ENCODE measurements at places on chromosomes 5 and 9.
A peak's percentile ranks its signal among the peaks of the same experiment; 100 is the strongest.

- DNase-seq: no peak
These were observed 74.6 kb downstream of the USP20 start for GRCh38 chr9:129909851-129910250.

- no peak for DNase-seq
These were observed 45.1 kb upstream of the CDKN2AIPNL start for GRCh38 chr5:134456825-134457224.

- no peak for DNase-seq
These were observed 18.5 kb upstream of the EXOC3 start for GRCh38 chr5:424301-425110.

DNA sequence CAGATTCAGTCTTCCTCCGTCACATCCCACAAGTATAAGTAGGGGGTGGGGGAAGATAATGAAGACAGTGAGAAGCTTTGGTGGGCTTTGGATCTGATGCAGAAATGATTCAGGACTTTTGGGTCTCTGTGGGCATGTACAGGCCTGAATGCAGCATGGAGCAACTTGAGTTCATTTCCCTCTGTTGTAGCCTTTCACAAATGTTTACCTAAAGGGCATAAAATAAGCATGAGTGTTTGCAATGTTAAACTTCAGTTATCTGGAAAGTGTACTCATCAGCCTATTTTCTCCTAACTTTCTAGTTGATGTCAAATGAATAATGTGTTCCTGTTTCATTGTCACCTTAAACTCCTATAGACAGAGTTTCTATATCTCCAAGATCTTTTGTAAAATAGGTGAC lies 39.3 kb downstream of the GARNL3 start:
- DNase-seq: no peak

GRCh38 chr5:56961746-56962145 lies 9.8 kb upstream of the MIER3 start:
- no peak for DNase-seq

GRCh38 chr5:1317921-1318565 lies 23.2 kb upstream of the TERT start:
- no peak for DNase-seq

DNA sequence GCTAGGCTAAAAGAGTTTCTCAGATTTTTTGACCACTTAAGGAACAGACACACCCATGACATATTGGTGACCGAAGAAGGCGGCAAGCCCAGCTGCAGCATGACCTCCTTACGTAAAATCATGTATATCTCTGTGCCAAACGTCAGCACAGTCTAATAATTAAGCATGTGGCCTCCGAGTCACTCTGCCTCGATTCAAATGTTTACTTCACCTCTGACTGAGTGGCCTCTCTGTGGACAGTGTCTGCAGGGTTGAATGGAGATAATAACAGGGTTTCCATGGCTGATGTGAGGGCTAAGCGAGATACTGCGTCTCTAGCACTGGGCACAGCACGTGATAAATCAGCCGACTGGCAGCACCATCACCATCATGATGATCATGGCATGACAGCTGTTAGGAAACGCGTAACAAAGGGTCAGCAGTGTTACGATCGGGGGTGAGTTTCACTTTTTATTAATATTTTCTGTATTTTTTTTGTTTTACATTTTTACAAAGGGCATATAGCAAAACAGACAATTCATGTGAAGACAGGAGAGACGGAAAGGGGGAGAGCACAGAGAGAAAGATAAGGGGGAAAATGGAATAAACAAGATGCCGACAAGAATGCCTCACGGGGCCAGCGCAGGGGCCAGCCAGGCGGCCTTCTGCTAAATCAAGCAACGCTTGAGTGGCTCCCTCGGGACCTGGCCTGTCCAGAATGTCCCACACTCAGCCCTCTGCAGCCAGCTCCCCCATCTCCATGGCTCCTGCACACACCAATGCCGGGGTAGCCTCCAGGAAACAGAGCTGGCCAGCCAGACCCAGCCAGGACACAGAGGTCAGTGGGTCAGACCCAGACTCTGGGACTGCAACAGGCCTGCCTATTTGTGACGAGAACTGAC lies 60.3 kb downstream of the ADAMTS2 start:
- no peak for DNase-seq

DNA sequence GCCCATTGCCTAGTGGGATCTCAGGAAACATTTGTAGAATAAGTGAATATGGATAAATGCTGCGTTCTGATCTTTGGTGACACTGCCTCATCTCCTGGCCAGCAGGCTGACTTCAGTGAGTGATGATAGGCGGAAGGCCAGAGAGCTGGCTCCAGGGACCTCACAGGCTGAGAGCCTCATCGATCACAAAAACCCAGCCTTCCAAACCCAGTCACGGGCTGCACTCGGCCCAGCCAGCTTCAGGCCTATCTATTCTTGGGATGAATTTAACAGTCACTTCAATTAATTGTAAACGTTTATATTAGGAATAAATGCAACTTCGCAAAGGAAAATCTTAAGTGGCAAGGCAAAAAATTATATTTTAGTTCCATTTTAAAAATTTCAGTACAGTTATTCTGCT lies 201.6 kb downstream of the IRX2 start:
- no peak for DNase-seq

DNA sequence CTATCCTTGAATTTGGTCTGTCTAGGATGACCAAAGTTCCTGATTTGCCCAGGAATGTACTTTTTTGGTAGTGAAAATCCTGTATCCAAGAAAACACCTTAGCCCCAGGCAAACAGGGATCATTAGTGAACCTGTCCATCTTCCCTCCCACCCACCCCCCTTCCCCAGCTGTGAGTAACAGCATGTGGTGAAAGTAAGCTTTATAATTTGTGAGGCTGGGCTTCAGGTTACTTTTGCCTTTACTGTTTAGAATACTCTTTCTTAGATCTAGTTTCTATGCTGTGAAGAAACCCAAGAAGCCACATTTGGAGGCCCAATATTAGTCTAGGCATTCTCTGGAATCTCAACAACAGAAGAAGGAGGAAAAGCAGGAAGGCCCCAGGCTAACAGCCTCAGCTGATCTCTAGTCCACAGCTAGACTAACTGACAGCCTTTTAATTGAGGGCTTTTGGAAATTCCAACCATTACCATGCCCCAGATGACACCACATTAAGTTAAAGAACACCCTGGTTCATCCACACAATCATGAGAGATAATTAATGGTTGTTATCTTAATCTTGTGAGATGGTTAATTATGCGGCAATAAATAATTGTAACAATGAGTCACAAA lies 703.0 kb upstream of the NUDT12 start:
- no peak for DNase-seq

DNA sequence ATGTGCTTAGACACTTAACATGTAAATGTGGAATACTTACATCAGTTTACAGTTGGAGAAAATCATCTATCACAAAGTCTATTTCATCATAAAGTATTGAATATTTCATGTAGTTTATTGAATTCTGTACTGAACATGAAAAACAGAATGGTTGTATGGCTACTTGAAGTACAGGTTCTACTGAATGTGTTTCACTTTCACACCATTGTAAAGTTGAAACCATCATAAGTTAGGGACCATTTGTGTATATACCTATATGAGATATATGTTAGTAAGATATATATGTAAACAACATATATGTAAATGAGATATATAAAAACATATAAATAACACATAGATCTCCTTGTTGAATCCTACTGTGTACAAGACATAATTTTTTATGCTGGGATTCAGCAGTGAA lies 63.0 kb upstream of the TAF11L2 start:
- no peak for DNase-seq

DNA sequence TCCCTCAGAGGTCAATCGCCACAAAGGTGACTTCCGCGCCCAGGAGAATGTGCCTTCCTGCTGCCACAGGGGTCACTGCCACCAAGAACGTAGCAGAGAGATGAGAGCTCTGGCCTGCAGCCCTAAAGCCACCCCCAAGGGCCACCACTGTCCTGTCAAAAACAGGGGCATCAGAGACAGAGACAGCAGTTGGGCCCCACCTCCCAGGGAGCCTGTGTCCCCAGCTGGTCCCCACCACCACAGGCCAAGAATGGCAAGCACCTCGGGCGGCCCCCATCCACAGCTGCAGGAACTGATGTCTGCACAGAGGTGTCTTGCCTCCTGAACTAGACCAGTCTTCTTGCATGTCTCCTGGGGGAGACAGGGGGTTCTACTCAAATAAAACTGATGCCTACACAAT lies 5.8 kb downstream of the SPATA31E1 start:
- DNase-seq: no peak

DNA sequence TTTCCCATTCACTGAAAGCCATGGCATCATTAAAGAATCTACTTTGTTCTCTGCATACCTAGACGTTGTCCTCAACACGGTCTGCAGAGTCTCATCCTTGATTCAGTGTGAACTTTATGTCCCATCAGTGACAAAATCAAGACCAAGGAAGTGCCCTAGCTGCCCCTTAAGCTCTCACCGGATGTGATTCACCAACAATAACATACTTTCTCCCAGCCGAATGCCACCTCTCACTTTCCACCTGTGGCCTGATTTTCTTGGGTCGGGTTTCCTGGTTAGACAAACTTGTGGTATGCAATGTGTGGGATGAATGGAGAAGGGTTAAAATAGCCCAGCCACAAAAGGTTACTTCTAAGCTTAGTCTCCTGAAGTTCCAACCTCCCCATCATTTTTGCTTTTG lies 145.3 kb upstream of the PAPPA start:
- DNase-seq: no peak

DNA sequence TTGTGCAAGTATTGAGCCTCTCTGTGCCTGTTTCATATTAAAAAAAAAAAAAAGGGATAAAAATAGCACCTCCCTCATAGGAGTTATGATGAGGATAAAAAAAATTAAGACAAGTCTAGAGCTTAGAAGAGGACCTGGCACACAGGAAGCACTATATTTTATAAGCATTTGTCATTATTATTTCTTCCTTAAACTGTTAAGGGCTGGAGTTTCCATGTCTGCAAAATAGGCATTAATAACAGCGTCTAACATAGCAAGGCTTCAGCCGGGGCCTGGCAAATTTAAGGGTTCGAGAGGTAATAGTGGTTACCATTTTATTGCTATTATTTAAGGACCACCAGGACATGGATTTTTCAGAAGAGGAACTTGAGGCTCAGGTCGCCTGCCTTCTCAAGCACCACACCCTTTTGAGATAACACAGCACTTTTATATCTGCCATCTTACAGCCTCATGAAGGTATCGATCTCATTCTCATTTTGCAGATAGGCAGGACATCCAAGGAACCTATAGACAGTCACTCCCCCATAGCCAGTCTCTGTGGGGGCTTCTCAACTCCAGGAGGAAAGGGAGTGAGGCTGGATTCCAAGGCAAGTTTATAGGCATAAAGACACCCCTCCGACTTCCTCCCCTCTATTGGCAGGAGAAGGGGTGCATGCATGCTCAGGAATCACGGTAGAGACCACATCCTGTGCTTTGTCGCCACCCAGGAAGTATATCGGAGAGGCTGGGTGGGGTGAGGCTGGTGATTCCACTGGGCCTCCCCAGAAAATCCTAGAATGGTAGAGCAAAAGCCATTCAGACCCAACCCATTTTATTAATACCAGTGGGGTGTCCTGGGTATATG lies 2.4 kb downstream of the ANXA6 start:
- DNase-seq: peak; percentile 41

- DNase-seq: no peak
These were observed 354 bp downstream of the NCBP1 start for GRCh38 chr9:97633859-97634490.

GRCh38 chr9:12091865-12092527 lies 601.2 kb upstream of the TYRP1 start:
- DNase-seq: no peak

- no peak for DNase-seq
These were observed 81.9 kb upstream of the SLC30A5 start for GRCh38 chr5:69011910-69012309.

DNA sequence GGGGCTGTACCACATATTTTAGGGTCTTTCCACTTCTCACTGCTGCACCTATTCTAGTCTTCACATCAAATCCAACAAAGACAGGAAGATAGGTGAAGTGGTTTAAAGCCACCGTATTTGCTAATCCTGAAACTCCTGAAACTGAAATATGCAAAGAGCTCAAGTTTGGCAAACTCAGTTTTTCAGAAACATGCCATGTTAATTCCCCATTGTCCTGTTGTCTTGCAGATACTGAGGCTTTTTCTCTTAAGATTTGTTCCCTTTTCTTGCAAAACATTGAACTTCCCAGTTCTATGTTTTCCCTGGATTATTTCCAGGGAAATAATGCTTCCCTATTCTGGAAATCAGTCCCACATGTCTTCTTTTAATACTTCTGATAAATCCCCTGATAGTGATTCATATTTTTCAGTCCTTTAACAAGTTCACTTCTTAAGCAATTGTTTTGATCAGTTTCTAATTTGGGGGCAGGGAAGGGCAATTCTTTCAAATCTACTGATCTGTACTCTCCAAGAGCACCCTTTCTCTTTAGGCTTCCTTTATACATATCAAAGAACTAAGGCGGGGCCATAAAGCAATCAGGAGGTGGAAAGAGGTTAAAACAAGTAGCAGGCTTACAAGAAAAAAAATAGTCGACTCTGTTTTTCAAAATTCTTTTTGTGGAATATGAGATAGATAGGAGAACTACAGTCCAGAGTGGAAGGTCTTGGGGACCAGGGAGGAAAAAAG lies 648.5 kb downstream of the BNC2 start:
- no peak for DNase-seq

- peak; percentile 54 for DNase-seq
These were observed 22.4 kb upstream of the HACD4 start for GRCh38 chr9:21053851-21054250.

- no peak for DNase-seq
These were observed 57.9 kb downstream of the OSTF1 start for GRCh38 chr9:75146229-75146628.

DNA sequence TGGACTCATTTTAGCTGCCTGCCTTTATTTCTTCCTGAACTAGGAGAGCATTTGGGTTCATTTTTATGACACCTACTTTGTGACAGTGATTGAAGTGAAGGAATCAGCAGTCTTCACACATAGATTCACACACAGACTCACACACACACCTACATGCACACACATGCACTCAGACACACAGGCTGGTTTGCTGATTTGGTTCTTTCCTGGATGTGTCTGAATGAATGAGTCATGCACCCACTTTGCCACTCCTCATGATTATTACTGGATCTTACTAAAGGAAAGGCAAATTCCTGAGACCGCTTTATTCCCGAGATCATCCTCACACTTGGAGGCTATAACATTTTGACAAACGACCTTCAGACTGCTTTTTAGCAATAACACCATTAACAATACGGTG lies 529.5 kb downstream of the AGTPBP1 start:
- no peak for DNase-seq

- DNase-seq: peak; percentile 2
These were observed 6.7 kb upstream of the CDH6 start for GRCh38 chr5:31186672-31187267.

- DNase-seq: no peak
These were observed 9.6 kb upstream of the FCN2 start for GRCh38 chr9:134870746-134871662.

- no peak for DNase-seq
These were observed 139.0 kb downstream of the FOCAD start for GRCh38 chr9:20823051-20823450.

GRCh38 chr5:10278658-10279279 lies 28.7 kb downstream of the CCT5 start:
- DNase-seq: no peak

- DNase-seq: no peak
These were observed 113.4 kb downstream of the TLE1 start for GRCh38 chr9:81575956-81576355.

GRCh38 chr5:68557162-68557936 lies 341.8 kb downstream of the PIK3R1 start:
- no peak for DNase-seq

- DNase-seq: no peak
These were observed 1.2 kb downstream of the HOMER1 start for GRCh38 chr5:79512471-79513307.
